ENCODE measurements at places on chromosomes 12 and 14.

- DNase-seq = no peak
Observed at GRCh38 chr14:100911665-100912316, 8.3 kb upstream of the RTL1 start.

DNA sequence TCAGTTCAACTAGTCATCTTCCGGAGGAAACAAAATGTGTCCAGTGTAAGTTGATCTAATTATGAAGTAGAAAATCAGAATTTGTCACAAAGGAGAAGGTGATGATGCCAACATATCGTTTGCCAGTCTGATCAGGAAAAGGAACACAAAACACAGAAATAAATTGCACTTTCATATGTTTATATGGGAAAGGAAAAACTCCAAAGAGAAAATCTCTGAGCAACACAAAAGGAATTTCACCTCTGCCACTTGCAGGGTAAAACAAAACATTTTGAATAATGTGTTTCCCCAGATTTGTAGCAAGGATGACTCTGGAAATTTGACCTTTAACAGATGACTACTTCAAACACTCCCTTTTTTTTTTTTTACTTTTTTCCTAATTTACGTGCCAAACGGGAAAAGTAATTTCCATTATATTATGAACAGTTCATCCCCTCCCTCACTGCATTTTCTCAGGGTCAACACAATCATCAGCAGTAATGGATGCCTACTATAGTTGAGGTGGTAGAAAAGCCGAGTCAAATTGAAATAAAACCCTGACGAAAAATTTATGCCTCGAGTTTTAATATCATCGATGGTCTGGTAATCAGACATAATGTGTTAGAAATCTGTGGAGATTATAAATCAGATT, 25.6 kb downstream of the MGAT4C start:
- DNase-seq = no peak

DNA sequence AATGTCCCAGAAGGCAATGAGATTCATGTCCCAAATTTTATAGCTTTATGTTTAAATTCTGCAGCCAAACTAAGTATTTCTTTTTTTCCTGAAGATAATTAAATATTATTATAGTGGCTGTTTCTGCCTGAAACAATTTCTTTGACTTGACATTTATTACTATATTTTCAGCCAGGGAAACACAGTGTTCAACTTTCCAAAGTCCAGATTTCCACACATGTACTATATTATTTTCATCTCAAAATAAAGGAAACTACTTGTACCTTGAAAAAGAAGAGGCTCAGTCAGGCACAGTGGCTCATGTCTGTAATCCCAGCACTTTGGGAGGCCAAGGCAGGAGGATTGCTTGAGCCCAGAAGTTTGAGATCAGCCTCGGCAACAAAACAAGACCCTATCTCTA, 77.8 kb upstream of the BTG1 start:
- DNase-seq = no peak

- no peak for DNase-seq
Observed at GRCh38 chr12:113826805-113827538, 139.2 kb downstream of the RBM19 start.

- no peak for DNase-seq
Observed at GRCh38 chr14:94728950-94729349, 41.0 kb downstream of the GSC start.

DNA sequence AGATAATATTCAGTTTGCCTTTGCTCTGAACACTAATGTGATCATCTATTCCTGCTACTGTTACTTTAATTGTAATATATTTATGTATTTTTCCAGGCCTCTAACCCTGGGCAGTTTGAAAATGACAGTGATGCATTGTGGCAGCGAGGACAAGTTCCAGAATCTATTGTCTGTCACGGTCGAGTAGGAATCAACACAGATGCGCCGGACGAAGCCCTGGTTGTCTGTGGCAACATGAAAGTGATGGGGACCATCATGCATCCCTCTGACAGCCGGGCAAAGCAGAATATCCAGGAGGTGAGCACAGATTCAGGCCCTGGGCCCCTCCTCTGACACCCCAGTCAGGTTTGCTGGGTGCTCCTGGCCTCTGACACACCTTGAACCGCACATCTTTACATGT, 78.5 kb downstream of the MYRFL start:
- DNase-seq = no peak

GRCh38 chr12:92987846-92988621, 58.9 kb upstream of the EEA1 start:
- DNase-seq = peak; percentile 4

DNA sequence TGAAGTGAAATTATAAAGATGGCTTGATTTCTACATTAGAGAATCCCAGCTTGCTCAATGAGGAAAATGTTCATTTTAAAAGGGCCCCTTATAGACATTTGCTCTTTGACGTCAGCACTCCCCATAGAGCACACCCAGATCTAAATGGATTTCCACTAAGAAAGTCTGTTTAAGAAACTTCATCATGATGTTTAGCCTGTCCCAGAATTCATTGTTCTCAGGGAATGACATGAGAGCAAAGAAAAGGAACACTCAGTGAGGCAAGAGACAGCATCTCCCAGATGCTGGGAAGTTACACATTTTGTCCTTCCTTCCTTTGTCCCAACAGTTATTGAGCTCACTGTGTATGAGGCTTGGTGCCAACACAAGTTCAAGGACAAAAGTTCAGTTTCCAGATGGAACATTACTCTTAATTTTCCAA, 4.9 kb downstream of the PHLDA1 start:
- DNase-seq = no peak

- no peak for DNase-seq
Observed at GRCh38 chr12:67797185-67797741, 148.7 kb downstream of the DYRK2 start.

- DNase-seq = no peak
Observed at GRCh38 chr12:124213666-124214347, 81.1 kb upstream of the RFLNA start.

GRCh38 chr12:67593041-67593440, 55.5 kb upstream of the DYRK2 start:
- DNase-seq = no peak

- DNase-seq = no peak
Observed at GRCh38 chr12:122206976-122207375, 3.5 kb downstream of the B3GNT4 start.

- DNase-seq = no peak
Observed at GRCh38 chr12:19646599-19646998, 207.3 kb downstream of the AEBP2 start.

DNA sequence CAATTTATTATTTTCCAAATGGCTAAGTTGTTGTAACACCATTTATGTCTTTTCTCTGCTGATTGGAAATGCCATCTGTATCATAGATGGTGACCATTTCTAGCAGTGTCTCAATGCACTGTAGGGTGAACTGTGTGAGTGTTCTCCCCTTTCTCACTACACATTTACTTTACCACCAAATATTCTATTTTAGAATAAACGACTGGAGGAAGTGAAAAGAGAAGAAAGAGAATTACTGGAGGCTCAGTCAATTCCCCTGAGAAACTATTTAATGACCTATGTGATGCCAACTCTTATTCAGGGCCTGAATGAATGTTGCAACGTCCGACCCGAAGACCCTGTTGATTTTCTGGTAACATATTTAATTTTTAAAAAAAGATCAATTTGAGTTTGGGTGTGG, 15.5 kb upstream of the PAPOLA start:
- no peak for DNase-seq

- DNase-seq = no peak
Observed at GRCh38 chr12:123041042-123041531, 60.6 kb downstream of the ARL6IP4 start.

GRCh38 chr12:80636832-80637231, 70.6 kb upstream of the MYF6 start:
- DNase-seq = no peak

DNA sequence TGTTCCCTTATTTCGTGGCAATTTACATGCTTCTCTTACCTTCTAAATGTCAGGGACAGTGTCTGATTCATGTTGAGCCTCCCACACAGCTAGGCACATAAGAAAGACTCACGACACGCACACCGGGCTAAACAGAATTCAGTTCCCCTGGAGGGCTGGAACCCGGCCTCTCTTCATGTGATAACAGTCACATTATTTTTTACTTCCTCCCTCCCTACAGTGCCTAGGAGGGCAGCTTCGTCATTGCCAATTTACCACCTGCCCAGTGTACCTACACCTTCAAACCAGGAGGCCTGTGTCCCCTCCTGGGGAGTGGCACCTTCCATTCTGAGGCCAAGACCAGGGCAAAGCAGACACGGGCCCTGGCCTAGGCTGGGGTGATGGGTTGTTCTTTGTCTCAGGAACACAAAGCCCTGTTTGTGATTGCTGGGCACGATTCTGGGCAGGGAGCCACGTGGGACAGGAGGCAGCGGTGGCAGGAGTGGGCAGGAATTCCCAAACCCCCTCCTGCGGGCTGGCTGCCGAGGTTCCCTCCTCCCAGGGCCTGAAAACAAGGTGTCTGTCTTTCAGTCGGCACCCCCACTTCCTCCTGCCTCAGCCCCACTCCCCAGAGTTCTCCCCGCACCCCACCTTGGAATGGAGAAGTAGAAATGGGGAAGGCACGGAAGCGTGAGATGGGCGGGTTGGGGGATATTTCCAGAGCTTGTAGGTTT, 6.8 kb upstream of the RASAL1 start:
- DNase-seq = no peak

- DNase-seq = no peak
Observed at GRCh38 chr12:43131301-43131700, 420.7 kb downstream of the ADAMTS20 start.

GRCh38 chr12:43797561-43798217, 8.4 kb downstream of the TWF1 start:
- no peak for DNase-seq

DNA sequence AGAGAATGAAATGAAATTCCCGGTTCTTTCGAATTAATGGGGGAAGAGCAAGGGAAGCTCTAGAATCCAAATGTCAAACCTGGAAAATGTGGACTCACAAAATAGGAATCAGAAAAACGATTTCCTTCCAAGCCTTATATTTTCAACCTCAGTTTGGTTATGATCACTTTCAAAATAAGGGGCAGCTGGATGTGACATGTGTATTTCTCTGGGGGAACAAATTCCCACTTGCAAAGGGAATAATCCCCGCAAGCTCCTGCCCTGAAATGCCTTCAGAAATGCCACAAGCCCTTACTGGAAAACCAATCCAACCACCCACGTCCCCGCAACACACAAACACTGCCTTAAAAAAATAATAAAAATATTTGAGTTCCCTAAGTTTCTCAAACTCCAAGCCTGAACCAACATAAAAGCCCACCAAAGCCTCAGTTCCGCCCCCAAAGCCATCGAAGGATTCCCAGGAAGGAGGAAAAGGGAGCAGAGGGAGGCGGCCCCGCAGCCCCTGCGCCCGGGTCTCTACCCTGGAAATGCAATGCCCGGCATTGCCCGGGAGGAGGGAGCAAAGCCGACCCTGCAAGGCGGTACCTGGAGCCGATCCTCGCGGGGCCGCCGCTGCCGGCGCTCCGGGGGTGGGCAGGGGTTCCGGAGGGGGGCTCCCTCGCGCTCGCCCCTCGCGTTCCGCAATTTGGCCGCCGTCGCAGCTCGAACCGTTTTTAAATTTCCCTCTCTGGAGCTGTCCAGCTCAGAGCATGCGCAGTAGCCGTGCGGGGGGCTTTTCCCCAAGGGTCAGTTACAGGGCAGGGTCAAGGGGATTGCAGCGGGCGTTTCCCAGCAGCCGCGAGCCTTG, at the start of gene FOXN4:
Gene FOXN4, minus strand, starts transcription at position 751 of the 847 bp plus-strand sequence. CDS start 963 bp downstream, outside the sequence.
- DNase-seq = no peak

DNA sequence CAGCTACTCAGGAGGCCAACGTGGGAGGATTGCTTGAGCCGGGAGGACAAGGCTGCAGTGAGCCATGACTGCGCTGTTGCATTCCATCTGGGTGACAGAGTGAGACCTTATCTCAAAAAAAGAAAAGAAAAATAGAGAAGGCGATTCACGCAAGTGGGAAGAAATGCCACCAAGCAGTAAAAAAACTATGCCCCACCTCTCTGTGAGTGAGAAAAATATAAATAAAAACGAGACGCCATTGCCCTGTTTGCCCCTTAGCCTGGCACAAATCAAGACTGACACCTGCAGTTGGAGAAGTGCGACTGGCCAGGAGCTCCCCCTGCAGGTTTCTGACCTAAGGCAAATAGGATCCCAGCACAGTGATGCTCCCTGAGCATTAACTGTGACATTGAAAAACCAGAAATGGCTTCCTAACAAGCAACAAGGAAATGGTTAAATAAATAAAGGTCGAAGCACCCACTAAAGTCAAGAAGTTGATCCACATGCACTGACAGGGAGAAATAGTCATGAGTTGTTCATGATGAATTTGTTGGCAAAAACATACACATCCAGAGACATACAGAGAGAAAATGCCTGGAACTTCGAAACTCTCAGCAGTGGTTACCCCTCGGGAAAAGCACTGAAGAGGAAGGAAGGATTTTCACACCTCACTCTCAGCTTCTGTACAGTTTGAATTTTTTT, 21.1 kb downstream of the GSC start:
- DNase-seq = no peak

GRCh38 chr12:131321988-131322387, 368.3 kb downstream of the ADGRD1 start:
- DNase-seq = no peak

- DNase-seq = no peak
Observed at GRCh38 chr12:69873429-69873828, 48.4 kb downstream of the MYRFL start.

DNA sequence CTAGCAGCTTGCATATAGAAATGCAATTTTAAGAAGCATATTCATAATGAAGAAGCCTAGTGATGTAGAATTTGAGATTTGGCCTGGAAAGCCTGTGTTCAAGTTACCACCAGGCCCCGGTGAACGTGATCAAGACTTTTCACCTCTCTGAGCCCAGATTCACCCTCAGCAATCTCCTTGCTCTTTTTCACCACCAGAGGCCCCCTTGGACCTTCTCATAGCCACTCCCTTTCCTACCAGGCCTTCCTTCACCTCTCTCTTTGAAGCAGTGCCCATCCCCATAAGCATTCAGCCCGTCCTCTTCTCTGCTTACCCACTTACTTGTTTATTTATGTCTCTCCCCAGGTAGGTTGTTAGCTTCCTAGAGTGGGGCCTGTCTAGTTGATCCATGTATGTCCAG, 1280.9 kb downstream of the AACS start:
- DNase-seq = no peak
